ENCODE measurements at places on chromosomes 7 and 10.

DNA sequence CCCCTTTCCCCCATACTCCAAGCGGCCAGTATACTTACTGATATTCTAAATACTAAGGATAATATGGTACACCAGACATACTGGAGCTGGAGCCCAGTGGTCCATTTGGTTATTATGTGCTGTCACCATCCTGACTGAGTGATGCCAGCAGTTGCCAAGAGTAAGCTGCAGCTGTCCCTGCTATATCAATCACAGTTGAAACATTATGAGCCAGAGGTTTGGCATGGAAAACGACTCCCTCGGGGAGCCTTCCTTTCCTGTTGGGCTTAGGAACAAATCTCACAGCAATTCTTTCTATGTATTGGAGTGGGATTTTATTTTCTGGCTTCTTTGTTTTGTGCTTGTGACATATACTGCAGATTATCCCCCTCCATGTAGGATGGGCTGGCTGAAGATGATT lies 32.6 kb downstream of the STRIP2 start:
- no peak for DNase-seq

GRCh38 chr10:31147210-31147608 lies 115.5 kb upstream of the ZNF438 start:
- no peak for DNase-seq

DNA sequence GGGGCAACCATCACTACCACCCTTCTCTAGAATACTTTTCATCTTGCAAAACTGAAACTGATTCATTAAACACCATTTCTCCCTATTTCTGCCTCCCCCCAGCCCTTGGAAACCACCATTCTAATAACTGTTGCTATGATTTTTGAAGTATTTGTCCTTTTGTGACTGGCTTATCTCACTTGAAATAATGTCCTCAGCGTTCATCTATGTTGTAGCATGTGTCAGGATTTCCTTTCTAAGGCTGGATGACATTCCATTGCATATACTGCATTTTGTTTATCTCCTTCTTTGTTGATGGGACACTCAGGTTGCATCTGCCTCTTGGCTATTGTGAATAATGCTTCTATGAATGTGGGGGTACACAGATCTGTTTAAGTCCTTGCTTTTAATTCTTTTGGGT lies 327.6 kb upstream of the ZNF32 start:
- DNase-seq, result no peak

GRCh38 chr7:50957431-50957830 lies 174.7 kb upstream of the GRB10 start:
- no peak for DNase-seq

GRCh38 chr7:155336812-155337602 lies 39.3 kb downstream of the INSIG1 start:
- no peak for DNase-seq

DNA sequence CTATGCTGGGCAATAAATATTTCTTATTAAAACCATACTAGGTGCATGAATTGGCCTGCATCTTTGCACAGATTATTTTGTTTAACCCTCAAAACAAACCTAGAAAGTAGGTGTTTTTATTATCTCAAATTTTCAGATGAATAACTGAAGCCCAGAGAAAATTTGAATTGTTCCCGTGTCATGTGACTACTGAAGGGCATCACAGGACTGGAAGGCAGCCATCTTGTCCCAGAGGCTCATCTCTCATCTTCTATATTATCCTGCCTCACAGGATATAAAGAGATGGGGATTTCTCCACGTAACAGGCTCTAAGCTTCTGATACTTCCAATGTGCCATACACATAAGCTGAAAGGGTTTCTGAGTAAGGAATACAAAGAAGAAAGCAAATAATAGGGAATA lies 84.0 kb upstream of the ODAD2 start:
- DNase-seq, result no peak

- DNase-seq, result peak; percentile 35
Measured at GRCh38 chr10:48289501-48290238, 15.2 kb upstream of the FRMPD2 start.

GRCh38 chr7:81439591-81439990 lies 330.3 kb downstream of the HGF start:
- no peak for DNase-seq

- DNase-seq, result no peak
Measured at GRCh38 chr7:2623698-2624014, 8.1 kb upstream of the TTYH3 start.

DNA sequence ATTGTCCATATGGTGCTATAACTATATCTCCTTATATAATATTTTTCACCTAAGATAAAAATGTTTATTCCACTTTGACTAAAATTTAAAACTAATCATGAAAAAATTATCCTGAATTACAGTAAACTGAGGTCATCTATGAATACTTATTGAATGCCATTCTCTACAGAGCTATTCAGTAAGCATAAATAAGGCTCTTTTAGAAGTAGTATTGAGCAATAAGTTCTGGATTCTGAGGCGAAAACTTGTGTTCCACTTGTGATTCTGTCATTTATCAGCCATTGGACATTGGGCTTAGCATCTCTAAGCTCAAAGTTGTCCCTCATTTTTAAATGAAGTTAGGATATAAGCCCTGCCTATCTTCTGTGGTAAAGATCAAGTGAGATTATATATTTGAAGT lies 130.8 kb downstream of the WNT2 start:
- no peak for DNase-seq

DNA sequence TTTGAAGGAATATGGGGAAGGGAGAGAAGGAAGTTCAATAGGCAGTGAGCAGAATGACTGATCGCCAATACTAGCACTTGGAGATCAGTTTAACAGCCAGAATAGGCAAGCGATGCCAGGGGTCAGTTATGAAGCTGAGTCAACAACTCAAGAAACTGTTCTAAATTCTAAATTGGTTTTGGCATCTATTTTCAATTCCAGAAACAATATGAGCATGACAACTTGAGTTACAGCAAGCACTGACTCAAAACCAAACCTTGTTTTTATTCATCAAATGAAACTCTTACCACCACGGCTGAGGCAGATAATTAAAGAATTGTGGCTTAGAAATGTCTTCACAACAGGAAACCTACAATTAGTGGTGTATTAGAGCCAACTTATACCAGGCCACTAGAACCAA lies 180.5 kb upstream of the ASAH2 start:
- no peak for DNase-seq

GRCh38 chr7:139687980-139688632 lies 89.7 kb downstream of the HIPK2 start:
- DNase-seq, result no peak

DNA sequence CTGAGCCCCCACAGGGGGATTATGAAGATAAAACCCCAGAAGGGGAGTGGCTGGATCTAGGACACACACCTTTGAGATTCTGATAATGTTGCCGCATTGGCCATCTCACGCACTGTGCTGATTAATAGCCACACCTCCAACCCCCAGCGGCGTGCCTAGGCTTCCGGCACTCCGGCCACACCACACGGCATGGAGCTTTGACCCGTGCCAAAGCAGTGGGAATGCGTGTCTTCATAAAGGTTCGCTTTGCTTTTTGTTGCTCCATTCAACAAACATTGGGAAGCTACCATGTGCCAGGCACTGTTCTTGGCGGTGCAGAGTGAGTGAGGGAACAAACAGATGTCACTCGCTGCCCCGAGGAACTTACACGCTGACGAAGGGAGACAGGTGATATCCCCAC lies 117.6 kb downstream of the TCERG1L start:
- DNase-seq, result no peak

DNA sequence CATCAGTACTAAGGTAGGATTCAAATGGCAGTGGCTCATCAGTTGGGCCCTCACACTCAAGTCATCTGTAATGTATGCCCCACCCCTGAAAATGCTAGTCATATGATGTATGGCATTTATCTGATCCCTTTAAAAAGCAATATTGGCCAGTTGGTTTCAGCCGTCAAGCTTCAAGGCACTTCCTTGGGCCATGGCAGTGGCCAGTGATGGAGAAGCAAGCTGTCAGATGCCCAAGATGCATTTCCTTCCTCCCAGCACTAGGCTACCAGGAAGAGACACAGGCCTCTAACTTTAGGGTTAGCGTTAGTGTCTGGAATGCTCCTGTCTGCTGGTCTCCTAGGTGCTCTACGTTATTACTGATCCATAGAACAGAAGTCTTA lies 64.1 kb downstream of the PIK3AP1 start:
- DNase-seq, result no peak

DNA sequence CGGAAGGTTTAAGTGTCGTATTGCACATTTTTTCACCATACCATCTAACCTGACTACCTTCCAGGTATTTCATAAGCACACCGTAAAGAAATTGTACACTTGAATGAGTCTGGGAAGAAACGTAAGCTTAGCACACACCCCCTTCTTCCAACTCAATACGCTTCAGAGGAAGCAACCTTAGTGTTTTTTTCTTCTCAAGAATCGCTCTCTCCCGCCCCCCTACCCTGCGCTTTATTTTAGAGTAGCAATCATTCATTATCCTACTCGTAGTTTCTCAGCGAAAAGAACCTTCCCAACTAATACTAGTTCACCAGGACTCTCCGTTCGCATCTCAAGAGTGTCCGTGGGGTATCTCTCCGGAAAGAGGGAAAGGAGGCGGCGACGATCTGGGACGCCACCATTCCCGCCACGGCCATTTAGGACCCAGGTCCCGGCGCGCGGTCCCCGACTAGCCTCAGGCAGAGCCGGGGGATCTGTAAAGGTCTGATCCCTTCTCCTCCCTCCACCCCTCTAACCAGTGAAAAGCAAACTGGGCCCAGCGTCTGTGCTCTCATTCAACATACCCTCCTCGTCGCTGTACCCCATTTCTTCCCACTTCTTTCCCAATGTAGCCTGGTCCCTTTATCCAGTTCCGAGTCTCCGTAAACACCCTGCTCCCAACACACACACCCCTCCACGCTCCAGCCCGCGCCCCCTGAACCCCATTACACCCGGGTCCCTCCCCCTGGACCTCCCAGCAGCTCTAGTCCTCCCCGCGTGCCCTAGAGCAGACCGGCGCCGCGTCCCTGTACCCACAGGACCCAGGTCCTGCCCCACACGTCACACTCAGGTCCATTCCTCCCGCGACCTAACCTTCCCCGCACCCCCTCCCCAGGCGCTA lies 16.0 kb downstream of the MYOZ1 start:
- DNase-seq, result no peak

DNA sequence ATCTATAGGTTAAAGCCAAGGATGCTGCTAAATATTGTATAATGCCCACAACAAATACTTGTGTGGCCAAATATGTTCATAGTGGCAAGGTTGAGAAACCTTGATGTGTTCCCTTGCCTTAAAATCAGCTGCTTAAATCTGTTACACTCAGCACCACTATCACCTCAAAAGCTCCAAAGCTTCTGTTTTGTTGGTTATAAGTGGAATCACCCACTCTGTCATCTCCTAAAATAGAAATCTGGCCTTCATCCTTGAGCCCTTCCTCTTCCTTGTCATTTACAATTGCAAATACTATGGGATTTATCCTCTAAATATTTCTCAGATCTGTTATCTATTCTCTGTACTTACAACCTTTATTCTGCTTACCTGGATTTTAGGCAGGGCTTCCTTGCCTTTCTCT lies 61.4 kb downstream of the CPED1 start:
- DNase-seq, result no peak

DNA sequence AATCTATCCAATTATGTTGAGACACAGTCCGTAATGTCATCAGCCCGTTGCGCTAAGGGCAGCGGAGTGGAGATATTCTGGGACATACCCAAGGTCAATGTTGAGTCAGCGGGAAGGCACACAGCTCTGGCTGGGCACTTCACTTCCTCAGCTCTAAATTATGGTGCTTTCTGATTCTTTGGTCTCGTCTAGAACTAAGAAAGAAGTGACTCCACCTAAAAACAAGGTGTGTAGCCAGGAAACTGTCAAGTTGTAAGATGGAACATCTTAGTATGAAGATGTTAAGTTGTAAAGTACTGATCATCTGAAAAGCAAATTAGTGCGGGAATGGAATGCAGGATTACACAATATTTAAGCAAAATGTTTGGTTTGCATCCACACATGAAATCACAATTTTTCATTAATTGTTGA lies 43.1 kb downstream of the BAIAP2L1 start:
- no peak for DNase-seq

- no peak for DNase-seq
Measured at GRCh38 chr10:48455055-48455391, 148.5 kb downstream of the MAPK8 start.

- no peak for DNase-seq
Measured at GRCh38 chr7:98362517-98362916, 38.4 kb downstream of the BAIAP2L1 start.

DNA sequence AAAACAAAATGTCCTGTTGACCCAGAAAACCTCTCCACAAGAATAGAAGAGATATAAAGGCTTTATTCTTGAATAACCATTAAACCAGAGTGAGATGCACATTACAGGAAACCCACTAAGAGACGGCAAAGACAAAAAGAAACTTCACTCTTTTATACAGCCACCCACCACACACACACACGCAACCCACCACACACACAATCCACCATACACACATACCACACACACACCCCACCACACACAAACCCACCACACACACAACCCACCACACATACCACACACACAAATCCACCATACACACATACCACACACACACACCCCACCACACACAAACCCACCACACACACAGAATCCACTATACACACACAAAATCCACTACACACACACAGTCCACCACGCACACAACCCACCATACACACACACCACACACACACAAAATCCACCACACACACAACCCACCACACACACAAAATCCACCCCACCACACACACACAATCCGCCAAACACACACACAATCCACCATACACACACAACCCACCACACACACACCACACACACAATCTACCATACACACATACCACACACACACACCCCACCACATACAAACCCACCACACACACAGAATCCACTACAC lies 9.5 kb upstream of the REPIN1 start:
- DNase-seq, result no peak

- DNase-seq, result no peak
Measured at GRCh38 chr10:84306751-84307384, 21.5 kb upstream of the CCSER2 start.

- no peak for DNase-seq
Measured at GRCh38 chr10:7457478-7458316, 46.9 kb upstream of the SFMBT2 start.

Measured in activated CD4-positive, alpha-beta T cell treated with anti-CD3 and anti-CD28 coated beads, Interleukin-2, amount 50 U/mL, for 1 hour (primary cell).